ENCODE measurements at places on chromosomes 1 and 21.

GRCh38 chr1:219659005-219659600 is 46.2 kb upstream of the ZC3H11B start:
- no peak overlapping the region for H3K27ac ChIP-seq
- H3K4me3 ChIP-seq = no peak overlapping the region
- no peak for DNase-seq
- H3K27me3 ChIP-seq = no peaks in the 10 kb centered on the region

- no peaks in the 10 kb centered on the region for H3K36me3 ChIP-seq
- H3K4me1 ChIP-seq = peaks cover 10% of the 10 kb centered on the region
These were observed 1.0 kb upstream of the HJV start for GRCh38 chr1:146022403-146023127.

GRCh38 chr1:108916788-108917187 is 40.0 kb downstream of the GPSM2 start:
- DNase-seq = no peak
- no peak overlapping the region for H3K4me3 ChIP-seq
- H3K27ac ChIP-seq = no peak overlapping the region
- peaks cover 21% of the 10 kb centered on the region for H3K36me3 ChIP-seq
- no peaks in the 10 kb centered on the region for H3K27me3 ChIP-seq

DNA sequence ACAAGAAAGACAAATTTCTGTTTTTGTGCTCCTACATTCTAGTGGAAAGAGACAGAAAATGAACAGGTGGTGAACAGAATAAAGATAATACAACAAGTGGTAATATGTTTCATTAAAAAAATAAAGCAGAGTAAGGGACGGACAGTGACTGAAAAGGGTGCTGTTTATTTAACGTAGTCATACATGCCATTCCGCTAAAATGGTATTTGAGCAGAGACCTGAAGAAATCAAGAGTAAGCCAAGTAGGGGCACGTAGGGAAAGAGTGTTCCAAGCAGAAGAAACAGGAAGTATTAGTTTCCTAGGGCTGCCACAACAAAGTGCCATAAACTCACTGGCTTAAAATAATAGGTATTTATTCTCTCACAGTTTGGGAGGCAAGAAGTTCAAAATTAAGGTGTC is 65.6 kb upstream of the KCTD3 start:
- no peaks in the 10 kb centered on the region for H3K27me3 ChIP-seq
- no peak overlapping the region for H3K27ac ChIP-seq
- no peak for DNase-seq
- H3K36me3 ChIP-seq = no peaks in the 10 kb centered on the region
- no peaks in the 10 kb centered on the region for H3K4me1 ChIP-seq
- no peak overlapping the region for H3K4me3 ChIP-seq

Measured in vagina (tissue), 2 donors.